ENCODE measurements at places on chromosomes 1 and 21.
A peak's percentile ranks its signal among the peaks of the same experiment; 100 is the strongest.

- DNase-seq, result no peak
These were observed 17.1 kb downstream of the COL6A2 start for GRCh38 chr21:46114963-46115362.

DNA sequence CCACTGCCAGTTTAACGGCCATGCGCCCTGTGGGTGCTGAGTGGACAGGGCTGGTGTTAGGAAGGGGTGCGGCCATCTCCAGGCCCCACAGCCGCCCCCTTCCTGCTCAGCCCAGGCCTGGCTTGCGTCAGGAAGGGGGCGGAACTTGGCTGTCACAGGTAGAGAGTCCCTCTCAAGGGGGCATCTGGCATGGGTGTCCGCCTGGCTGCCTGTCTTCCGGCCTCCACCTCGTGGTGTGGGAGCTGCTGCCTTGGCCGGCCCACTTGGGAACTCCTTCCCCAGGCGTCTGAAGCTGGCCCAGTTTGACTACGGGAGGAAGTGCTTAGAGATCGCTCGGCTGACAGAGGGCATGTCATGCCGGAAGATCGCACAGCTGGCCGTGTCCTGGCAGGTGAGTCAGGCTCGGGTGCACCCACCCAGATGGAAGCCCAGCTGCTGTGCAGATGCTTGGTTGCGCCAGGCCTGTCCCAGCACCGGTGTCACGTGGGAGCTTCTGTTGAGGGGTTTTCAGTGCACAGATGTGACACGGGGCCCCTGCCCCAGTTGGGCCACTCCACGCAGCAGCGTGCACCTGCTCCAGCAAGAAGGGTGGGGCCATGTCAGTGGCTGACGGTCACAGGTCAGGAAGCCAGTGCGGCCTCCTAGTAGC, 9.1 kb upstream of the ATAD3B start:
- DNase-seq, result peak; percentile 94

GRCh38 chr21:32562426-32562825, 22.9 kb downstream of the TCP10L start:
- DNase-seq, result no peak

GRCh38 chr1:63593886-63594605, 835 bp downstream of the PGM1 start:
- DNase-seq, result peak; percentile 86

DNA sequence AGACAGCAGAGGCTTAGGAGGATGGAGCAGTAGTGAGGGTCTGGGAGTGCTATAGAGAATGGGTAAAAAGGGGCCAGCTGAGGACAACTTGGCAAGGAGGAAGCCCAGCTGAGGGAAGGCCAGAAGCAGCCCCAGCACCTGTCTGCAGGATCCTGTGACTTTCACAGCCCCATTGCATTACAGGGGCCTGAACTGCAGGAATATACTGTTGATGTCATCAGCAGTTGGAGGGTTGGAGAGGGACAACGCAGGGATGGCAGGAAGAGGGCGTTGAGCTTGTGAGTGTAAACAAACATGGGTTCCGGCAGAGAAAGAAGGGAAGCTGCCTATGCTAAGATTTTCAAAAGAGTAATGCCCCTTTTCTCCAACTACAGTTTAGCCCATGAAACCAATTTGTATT, 628.5 kb downstream of the SMYD3 start:
- no peak for DNase-seq

DNA sequence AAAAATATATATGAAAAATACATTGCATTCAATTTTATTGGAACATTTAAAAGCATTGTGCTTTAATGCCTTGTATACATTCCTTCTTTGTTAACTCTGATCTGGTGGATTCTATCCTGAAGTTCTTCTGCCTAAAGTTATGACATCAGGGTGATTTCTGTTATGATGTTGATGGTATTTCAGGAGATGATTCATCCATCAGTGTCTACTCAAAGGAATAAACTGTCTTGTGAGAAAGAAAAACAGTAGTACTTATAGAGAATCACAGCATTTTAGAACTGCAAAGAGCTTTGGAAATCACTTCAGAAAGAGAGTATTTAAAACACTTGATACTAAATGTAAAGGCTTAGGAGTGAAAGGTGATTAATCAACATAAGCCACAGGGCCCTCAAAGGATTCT, 155.7 kb downstream of the PTPRC start:
- peak; percentile 26 for DNase-seq

DNA sequence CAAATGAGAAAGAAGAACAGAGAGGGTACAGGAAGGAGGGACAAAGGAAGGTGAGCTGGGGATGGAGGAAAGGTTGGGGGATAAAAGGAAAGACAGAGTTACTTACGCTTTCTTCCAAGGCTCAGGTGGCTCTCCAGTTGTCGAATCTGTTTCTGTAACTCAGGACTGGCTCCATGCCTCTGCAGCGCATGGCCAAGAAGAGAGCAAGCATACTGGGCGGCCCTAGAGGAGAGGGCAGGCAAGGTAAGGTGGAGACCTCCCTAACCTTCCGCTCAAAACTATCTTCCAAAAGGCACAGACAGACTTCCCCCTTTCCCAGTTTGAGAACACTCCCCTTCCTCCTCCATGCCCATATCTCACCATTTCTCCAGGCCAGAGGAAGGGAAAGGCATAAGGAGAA, 922 bp downstream of the PEX11B start:
- DNase-seq, result no peak

- peak; percentile 94 for DNase-seq
These were observed at the start of gene IRF6 for GRCh38 chr1:209805875-209806760. IRF6 (minus strand) TSS chr1:209806142; CDS start chr1:209801413, 4,729 bp downstream.

DNA sequence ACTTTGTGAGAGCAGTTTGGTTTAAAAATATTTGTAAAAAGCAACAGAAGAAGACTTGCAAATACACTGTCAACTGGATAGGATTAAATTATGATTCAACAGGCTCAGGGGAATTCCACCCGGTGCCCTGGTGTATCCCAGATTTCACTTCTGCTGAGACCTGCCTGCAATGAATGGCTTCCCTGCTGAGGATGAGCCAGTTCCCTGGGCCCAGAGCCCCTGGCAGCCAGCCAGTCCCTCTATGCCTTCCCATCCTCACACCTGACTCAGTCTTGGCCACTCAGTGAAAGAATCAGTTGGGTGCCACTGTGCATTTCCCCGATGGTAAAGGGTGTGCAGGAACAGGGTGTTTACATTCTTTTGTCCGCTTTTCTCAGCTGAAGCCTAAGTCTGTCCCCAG, 64.4 kb downstream of the KCTD3 start:
- peak; percentile 93 for DNase-seq

GRCh38 chr1:81477710-81478109, 323.0 kb upstream of the ADGRL2 start:
- DNase-seq, result no peak

GRCh38 chr21:35297665-35298064, 248.6 kb upstream of the RUNX1 start:
- DNase-seq, result no peak

DNA sequence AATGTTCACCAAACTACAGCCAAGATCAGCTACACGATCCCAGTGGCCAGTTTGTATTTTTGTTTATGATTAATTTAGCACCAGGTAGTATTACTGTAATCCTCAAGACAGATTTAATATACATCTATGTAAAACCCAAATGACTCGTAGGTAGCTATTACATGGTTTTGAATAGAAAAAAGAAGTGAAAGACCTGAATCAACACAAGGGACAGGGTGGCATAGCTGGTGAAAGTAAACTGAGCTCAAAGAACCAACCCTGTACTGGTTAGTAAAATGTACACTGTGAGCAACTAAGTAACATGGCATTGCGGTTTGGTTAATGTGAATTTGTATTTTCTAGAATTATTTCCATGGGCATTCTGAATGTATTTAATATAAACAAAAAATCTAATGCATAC, 8.8 kb downstream of the GPATCH2 start:
- no peak for DNase-seq

GRCh38 chr1:41175546-41175945, 66.6 kb downstream of the SCMH1 start:
- DNase-seq, result no peak

GRCh38 chr1:241507189-241507863, 12.2 kb downstream of the FH start:
- no peak for DNase-seq

GRCh38 chr1:118947003-118947765, 41.0 kb downstream of the TBX15 start:
- peak; percentile 17 for DNase-seq

- DNase-seq, result no peak
These were observed 17.3 kb upstream of the RAP1A start for GRCh38 chr1:111602302-111602701.

- DNase-seq, result no peak
These were observed 13.7 kb downstream of the CD84 start for GRCh38 chr1:160565564-160565963.

- DNase-seq, result no peak
These were observed 30.5 kb upstream of the BTG2 start for GRCh38 chr1:203274603-203275381.

- no peak for DNase-seq
These were observed 60.9 kb downstream of the CD2 start for GRCh38 chr1:116814926-116815723.

DNA sequence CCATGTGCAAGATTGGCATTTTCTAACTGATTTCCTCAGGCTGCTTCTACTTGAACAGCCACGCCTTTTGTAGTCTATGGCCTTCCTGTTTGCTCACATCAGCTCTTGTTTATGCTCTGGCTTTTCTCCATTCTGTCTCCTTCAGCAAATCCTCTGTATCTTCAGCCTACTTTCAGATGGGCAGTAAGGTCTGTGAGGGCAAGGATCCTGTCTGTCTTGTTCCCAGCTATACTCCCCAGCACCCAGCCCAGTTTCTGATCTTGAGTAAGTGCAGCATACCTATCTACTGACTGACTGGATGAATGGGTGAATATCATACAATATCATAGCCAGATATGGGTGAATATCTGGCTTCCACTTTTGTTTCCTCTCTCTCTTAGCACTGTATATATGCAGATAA, 438.1 kb downstream of the LMO4 start:
- peak; percentile 43 for DNase-seq

- no peak for DNase-seq
These were observed 32.7 kb downstream of the TUT4 start for GRCh38 chr1:52520148-52520547.

DNA sequence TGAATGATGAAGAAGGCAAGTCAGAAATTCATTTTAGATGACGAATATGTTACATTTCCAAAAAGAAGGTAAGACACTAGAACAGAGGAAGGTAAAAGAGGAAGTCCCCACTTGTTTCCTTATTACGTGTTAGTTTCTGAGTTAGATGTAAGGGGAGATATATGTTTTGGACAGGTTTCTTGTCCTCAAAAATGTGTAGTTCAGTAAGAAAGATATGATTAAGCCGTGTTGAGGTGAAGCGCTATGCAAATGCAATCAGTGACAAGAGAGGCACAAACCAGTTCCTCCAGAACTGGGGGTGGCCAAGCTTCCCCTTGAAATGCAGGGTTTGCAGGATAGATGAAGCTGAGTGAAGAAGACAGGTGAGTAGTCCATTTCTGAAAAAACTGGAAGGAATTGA, 293.3 kb upstream of the RUNX1 start:
- no peak for DNase-seq

- no peak for DNase-seq
These were observed 150.3 kb downstream of the DMRTA2 start for GRCh38 chr1:50272912-50273311.

- peak; percentile 76 for DNase-seq
These were observed 30.7 kb upstream of the EDN2 start for GRCh38 chr1:41515131-41515678.

DNA sequence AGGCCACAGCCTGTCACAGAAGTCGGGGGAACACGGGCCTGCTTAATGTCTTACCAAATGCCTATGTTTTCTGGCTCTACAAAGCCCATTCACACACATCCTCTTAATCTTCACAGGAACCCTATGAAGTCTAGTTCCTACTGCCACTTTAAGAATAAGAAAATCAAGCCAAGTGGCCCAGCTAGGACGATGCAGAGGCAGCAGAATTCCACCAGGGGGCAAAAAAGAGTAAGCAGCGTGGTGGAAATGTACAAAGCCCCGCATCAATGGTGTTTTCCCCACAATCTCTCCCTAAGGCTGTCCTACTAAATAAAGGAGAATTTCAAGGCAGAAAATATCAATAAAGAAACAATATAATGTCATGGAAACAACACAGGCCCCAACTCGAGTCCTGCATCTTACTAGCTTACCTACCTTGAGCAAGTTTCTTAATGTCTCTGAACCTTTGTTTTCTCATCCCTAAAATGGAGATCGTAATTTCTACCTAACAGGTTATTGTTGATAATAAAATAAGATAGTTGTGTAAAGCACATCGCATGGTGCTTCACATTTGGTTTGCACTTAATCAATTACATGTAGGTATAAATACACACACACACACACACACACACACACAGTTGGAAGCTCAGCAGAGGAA, 21.4 kb downstream of the SEC16B start:
- peak; percentile 69 for DNase-seq

GRCh38 chr1:100277866-100278265, 11.8 kb downstream of the RTCA start:
- DNase-seq, result no peak

DNA sequence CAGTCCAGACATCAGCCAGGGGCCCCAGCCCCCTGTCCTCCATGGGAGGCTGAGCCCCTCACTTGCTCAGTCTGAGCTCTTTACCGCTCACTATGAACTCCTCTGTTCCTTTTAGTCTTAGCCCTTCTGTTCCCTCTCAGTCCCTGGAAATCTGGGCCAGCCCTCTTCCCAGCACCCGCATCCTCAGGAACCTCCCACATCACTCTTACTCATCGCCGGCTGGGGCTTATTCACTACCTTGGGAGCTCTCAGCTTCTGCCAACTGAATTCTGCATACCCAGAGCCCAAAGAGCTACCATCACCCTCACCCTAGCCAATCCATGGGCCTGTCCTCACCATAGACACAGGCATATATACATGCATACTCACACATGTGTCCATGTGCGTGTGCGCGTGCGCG, 11.5 kb downstream of the KNCN start:
- DNase-seq, result peak; percentile 78

- peak; percentile 83 for DNase-seq
These were observed 237.6 kb downstream of the MRPL39 start for GRCh38 chr21:25369524-25370300.

DNA sequence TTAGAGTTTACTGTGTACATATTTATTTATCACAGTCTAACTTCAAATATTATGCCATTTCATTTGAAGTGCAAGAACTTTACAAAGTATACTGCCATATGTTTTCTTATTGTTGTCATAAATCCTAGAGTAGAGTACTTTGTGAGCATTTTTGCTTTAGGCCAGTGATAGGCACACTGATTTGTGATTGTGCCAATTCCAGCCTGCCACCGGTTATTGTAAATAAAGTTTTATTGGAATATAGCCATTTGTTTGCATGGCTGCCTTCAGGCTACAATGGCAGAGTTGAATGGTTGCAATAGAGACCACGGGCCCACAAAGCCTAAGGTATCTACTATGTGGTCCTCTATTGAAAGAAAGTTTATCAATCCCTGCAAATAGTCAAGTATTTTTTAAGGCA, 175.8 kb upstream of the GALNT2 start:
- DNase-seq, result no peak

- DNase-seq, result peak; percentile 91
These were observed 8.1 kb downstream of the PSRC1 start for GRCh38 chr1:109274533-109275476.

DNA sequence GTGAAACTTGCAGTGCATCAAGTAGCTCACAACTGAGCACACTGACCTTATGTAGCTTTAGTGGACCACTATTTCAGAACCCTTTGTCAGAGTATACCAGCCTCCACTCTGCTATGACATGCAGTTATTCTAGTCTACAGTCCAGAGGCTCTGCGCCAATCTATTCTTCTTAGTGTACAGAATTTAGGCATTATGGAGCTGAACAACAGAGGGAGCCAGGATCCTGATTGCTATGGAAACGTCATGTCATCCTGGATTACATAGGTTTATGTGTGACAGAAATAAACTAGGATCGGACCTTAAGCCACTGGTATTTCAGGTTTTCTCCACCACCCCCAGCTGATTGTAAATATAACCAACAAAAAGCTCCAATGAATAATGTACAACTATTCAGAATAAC, 48.1 kb upstream of the EEIG2 start:
- DNase-seq, result no peak

- no peak for DNase-seq
These were observed 72.4 kb downstream of the COP1 start for GRCh38 chr1:176134666-176135065.

Measured in kidney tubule cell (primary cell).